ENCODE measurements at places on chromosomes 3 and 15.
A peak's percentile ranks its signal among the peaks of the same experiment; 100 is the strongest.

- no peak for DNase-seq
Observed at GRCh38 chr15:41804916-41805666, 22.8 kb upstream of the JMJD7 start.

- DNase-seq = no peak
Observed at GRCh38 chr3:116302087-116302747, 143.1 kb downstream of the LSAMP start.

- DNase-seq = no peak
Observed at GRCh38 chr3:39819899-39820298, 10.5 kb downstream of the MYRIP start.

DNA sequence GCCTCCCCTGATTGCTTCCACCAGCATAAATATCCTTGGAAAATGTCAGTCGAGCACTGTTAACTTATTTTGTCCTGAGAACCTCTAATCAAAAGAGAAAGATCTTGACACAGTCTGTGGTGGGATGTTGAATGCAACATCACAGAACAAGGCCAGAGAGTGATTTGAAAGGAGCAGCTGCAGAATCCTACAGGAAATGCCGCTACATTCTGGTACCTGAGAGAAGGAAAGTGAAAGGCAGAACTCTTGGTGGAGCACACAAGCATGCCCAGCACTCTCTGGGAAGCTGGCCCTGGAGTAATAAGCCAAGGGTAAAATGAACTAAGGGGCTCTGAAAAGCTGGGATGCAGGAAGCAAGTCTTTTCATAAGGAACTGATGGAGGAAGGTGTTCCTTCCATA lies 75.8 kb downstream of the CBLB start:
- no peak for DNase-seq

- DNase-seq = no peak
Observed at GRCh38 chr15:95681836-95682544, 648.5 kb upstream of the NR2F2 start.

DNA sequence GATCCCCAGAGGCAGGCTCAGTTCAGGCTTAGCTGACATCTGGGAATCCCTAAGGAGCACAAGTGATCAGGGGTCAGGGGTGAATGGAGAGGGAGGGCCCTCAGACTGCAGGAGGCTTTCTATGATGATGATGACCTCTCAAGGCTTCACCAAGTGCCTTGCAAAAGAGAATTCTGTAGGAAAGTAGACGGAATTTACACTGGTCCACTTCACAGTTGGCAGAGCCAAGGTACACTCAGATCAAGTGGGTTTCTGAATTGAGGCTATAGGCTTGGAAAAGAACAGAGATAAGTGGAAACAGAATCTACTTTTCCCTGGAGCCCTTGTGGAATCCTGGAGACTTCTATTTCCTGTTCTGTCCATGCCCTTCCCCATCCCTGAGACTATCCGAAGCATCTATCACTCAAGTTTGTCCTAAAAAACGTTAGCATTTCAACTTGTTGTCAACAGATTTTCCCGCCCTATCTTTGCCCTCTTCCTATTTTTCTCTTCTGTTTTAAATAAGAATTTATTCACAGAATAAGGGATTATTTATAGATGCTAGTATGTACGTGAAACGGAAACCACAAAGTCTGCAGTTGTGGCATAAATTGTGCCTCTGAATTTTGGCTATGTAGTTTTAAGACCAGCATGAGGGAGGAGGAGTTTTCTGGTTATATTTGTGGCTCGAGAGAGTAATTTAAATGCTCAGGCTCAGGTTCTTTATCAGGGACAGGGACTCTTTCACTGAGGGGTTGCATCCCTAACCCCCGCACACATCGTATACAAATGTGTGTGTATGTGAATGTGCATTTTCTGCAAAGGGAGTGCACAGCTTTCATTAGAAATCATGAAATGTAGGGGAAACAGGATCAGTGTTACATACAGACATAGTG lies 12.8 kb downstream of the GCSAM start:
- no peak for DNase-seq

GRCh38 chr3:160754371-160754854 lies 1.6 kb upstream of the PPM1L start:
- DNase-seq = no peak

DNA sequence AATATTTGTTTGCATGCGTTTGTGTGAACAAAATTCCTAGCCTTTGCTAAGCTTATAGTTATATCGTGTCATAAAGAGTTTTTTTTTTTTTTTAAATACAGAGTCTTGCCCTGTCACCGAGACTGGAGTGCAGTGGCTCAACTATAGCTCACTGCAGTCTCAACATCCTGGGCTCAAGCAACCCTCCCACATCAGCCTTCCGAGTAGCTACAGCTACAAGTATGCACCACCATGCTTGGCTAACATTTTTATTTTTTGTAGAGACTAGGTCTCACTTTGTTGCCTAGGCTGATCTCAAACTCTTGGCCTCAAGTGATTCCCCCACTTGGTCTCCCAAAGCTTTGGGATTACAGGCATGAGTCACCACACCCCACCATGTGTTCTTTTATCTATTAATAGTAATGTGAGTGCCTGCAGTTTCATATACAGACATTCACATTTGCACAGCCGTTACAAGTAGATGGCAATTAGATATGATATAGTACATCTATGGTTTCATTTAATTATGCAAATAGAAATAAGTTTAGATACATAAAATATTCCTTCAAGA lies 848.6 kb downstream of the PDCD6IP start:
- no peak for DNase-seq

- no peak for DNase-seq
Observed at GRCh38 chr3:30004481-30004880, 601.9 kb upstream of the TGFBR2 start.

DNA sequence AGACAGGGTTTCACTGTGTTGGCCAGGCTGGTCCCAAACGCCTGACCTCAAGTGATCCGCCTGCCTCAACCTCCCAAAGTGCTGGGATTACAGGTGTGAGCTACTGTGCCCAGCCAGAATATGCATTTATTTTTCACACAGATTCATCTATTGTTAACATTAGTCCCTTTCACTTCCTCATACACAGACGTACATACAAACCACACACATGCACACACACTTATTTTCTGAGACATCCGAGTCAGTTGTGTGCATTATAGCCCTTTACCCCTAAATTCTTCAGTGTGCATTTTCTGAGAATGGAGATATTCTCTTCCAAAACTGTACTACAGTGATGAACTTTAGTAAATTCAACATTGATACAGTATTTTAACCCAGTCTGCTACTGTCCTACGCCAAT lies 15.0 kb upstream of the MEX3B start:
- DNase-seq = no peak

GRCh38 chr3:51966016-51966415 lies 1.2 kb downstream of the PCBP4 start:
- no peak for DNase-seq

GRCh38 chr3:8839607-8840325 lies 70.4 kb upstream of the OXTR start:
- no peak for DNase-seq

- no peak for DNase-seq
Observed at GRCh38 chr3:119223511-119223910, 17.2 kb downstream of the B4GALT4 start.

- DNase-seq = no peak
Observed at GRCh38 chr3:7657214-7658112, 796.5 kb downstream of the GRM7 start.

- DNase-seq = no peak
Observed at GRCh38 chr3:107411056-107411455, 33.8 kb downstream of the CCDC54 start.

- DNase-seq = no peak
Observed at GRCh38 chr15:57708047-57708446, 1.5 kb downstream of the POLR2M start.

DNA sequence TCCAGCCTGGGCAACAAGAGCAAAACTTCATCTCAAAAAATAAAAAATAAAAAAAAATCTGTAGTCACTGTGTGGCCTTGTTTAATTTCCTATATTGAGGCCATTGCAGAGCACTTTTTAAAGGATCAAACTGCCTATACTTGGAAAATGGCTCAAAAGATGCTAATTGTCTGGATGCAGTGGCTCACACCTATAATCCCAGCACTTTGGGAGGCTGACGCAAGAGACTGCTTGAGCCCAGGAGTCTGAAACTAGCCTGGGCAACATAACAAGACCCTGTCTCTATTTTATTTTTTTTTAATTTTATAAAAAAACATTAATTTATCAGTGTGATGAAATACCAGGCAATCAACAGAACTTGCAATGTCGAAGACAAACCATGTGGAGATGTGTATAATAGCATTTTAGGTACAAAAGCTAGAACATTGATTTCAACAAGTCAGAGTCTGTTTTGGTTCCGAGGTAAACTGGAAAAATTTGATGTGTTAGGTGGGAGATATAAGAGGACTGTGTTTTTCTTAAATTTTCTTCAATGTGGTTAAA lies 47.0 kb upstream of the SETD2 start:
- DNase-seq = no peak

DNA sequence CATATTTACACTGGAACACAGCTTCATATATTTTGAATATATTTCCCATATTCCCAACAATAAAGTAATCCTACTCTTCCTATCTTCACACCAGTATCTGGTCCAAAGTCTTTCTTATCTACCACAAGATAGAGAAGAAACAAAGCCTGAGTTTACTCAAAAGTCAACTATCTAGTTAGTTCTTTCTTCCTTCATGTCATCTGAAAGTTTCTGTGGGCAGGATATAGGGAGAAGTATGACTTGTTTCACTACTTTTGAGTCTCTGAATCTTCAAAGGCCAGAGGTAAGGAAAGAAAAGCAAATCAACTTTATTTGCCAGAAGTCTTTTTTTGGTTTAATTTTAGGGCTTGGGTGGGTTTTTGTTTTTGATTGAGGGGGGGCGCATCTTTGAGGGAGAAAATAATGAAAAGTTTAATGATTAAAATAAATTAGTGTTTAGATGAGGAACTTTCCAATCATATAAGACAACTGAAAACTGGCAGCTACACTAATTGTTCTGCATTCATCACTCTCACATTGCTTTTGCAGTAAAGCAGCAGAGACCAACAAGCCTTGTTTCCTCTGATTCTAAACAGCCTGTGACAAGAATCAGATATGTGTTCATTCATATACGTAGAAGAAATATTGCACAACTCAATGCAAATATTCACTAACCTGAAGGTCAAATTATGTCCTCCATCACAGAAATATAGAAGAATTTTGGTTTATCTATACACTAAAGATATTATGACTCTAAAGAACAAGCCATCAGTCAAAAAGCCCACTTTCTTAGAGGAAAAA lies 421.4 kb downstream of the SHQ1 start:
- DNase-seq = no peak

DNA sequence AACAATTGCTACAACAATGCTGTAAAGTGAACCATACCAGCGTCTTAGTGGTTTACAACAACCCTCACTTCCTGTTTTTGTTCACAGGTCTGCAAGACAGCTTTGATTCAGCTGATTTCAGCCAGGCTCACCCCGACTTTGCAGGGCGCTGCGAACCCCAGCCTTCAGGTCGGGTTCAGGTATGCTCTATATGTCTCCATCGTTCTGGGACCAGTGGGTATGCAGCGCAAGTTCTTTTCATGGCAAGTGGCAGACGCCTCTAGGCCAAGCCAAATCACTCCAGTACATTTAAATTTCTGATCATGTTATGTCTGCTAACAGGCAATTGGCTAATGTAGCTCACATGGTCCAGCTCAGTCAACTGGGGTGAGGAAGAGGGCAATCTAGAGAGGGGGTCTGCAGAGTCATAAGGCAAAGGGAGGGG lies 52.4 kb upstream of the RGMA start:
- DNase-seq = peak; percentile 62

- no peak for DNase-seq
Observed at GRCh38 chr3:176692966-176693785, 504.1 kb downstream of the TBL1XR1 start.

DNA sequence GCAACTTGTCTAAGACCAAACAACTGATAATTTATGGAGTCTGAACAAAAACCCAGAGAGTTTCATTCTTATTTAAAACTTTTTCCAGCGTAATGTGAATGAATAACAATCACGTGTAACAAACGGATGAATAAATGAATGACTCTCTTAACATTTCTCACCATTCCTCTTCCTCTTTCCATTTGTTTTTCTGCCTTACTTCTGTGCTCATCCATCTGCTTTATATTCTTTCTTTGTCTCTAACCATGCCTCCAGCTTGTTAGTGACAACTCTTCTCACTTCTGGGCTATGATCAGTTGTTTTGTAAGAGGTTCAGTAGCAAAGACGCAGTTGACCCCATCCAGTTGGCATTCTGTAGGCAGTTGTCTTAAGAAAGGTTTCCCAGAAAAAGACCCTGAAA lies 133.7 kb upstream of the MB21D2 start:
- DNase-seq = no peak

DNA sequence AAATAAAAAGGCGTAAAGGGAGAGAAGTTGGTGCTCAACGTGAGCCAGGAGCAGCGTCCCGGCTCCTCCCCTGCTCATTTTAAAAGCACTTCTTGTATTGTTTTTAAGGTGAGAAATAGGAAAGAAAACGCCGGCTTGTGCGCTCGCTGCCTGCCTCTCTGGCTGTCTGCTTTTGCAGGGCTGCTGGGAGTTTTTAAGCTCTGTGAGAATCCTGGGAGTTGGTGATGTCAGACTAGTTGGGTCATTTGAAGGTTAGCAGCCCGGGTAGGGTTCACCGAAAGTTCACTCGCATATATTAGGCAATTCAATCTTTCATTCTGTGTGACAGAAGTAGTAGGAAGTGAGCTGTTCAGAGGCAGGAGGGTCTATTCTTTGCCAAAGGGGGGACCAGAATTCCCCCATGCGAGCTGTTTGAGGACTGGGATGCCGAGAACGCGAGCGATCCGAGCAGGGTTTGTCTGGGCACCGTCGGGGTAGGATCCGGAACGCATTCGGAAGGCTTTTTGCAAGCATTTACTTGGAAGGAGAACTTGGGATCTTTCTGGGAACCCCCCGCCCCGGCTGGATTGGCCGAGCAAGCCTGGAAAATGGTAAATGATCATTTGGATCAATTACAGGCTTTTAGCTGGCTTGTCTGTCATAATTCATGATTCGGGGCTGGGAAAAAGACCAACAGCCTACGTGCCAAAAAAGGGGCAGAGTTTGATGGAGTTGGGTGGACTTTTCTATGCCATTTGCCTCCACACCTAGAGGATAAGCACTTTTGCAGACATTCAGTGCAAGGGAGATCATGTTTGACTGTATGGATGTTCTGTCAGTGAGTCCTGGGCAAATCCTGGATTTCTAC lies at the start of gene RARB:
RARB (plus strand) TSS at position 322 of the 847 bp plus-strand sequence; CDS start at position 791, 469 bp downstream.
- no peak for DNase-seq

DNA sequence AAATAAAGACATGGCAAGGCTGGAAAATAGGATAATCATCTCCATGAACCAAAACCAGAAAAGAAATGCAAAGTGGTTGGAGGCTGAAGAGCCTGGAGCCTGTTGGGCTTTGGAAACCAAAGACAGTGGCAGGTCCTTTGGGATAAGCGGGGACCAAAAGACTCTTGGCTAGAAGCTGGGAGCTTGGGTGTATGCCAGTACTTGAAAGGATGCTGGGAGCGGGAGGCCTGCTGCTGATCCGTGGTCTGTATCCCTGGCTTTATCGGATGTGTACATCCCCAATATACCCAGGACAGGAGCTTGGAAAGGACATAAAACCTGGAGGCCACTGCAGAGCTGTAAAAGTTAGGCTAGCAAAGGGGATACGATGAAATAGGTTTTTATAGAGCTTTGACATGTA lies 1.3 kb upstream of the CHRNB4 start:
- no peak for DNase-seq

DNA sequence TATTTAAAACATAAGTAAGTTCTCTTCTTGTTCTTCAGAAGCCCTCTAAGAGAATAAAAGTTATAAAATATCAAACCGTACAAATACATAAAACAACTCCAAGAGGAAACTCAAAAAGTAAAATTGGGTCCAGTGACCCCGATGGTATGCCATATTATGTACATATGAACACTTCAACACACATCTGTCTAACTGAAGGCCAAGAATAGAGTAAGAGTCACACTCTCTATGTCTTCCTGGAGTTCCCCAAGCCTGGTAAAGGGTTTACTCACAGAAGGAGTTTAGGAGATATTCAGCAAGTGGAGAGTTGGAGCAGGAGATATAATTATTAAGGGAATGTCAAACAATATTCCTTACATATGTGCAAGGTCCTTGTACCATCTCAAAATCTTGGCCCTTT lies 101.3 kb upstream of the EIF1B start:
- no peak for DNase-seq
